ENCODE measurements at places on chromosomes 1 and 21. TPM values are rescaled to one million over a fixed set of nuclear protein-coding genes. Genes with fewer than 3 reads are reported as not detected.

The WNT4 gene
- total RNA-seq, result 0.17 TPM

The TRIM17 gene
- not detected for total RNA-seq

The NHLH1 gene
- total RNA-seq, result 0.48 TPM

The ASPM gene
- total RNA-seq, result 23.9 TPM

The AVPR1B gene
- not detected for total RNA-seq

The LRRC39 gene
- 0.15 TPM for total RNA-seq

The PYHIN1 gene
- total RNA-seq, result not detected

The MYCL gene
- 1.3 TPM for total RNA-seq

The TEX38 gene
- not detected for total RNA-seq

The PDPN gene
- not detected for total RNA-seq

The BCAN gene
- not detected for total RNA-seq
